ENCODE measurements at places on chromosomes 7 and 10.

DNA sequence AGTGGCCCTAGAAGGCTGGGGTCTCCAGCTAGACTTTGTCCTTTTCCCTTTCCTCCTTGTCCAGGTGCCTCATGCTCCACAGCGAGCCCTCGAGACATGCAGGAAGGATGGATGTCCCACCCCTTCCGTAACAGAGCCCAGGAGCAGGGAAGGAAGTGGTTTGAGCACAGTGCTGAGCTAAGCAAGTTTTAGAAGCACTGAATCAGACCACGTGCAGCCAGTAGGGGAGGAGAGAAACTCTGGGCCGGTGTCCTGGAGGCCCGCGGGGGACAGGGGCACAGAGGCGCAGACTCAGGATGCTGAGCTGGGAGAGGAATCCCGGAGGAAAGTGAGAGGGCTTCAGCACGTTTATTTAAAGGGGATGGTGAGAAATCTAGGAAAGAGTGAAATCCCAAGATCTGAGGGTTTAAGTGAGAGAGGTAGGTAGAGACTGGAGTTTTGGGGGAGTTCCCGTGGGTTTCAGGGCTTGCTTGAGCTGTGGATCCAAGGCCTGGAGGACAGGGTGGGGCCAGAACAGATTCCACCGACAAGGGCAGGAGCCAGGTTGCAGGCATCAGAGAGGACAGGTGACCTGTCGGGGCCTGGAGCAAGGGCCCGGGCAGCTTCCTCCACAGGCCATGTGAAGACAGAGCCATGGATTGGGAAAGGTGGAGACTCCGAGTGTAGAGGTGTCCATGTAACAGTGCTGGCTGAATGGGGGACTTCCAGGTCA lies 4.4 kb upstream of the IRF5 start:
- DNase-seq: no peak

DNA sequence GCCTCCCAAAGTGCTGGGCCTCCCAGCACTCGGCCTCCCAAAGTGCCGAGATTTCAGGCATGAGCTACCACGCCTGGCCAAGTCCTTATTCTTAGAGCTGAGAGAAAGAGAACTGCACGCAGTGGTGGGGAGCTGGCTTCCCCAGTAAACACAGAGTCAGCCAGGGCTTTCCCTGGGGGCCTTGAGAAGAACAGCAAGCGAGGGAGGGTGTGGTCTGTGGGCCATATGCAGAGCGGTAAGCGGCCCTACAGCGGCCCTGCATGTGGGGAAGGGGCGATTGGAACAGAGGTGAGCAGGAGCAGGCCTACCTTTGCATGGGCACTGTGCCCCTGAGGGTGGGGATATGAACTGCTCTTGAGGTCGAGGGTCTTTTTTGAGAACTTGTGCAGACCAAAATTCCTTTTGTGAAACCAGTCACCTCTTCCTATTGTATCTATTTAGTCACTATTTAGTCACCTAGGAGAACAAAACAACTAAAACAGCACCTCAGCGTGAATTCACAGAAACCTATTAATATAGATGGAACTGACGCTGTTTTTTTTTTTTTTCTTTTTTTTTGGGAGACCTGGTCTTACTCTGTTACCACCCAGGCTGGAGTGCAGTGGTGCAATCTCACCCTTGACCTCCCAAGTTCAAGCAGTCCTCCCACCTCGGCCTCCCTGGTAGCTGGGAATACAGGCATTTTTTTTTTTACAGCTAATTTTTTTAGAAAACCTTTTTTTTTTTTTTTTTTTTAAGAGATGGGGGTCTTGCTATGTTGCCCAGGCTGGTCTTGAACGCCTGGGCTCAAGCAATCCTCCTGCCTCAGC lies 36.9 kb upstream of the SH2D4B start:
- DNase-seq: no peak

DNA sequence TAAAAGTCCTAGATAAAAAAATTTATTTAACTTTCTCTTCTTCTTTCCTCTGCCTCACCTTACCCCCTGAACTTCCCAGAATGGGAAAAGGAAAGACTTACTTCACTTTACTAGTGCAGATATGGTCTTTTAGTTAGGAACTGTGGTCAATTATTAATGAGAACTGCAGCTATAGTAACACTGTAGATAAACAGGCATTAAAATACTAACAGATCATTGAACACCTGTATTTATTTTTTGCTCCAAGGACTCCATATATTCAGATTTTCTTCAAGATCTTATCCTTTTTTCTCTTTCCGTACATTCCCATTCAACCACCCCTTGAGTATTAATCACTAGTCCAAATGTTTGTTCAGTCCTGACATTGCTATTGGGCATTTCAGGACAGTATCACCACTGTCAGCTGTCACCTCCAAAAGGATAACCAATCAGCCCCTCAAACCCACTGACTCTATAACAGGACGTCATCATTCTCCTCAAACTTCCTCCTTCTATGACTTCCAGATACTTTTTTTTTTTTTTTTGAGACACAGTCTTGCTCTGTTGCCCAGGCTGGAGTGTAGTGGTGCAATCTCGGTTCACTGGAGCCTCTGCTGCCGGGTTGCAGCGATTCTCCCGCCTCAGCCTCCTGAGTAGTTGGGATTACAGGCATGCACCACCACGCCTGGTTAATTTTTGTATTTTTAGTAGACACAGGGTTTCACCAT lies 4.2 kb downstream of the CPVL start:
- no peak for DNase-seq

DNA sequence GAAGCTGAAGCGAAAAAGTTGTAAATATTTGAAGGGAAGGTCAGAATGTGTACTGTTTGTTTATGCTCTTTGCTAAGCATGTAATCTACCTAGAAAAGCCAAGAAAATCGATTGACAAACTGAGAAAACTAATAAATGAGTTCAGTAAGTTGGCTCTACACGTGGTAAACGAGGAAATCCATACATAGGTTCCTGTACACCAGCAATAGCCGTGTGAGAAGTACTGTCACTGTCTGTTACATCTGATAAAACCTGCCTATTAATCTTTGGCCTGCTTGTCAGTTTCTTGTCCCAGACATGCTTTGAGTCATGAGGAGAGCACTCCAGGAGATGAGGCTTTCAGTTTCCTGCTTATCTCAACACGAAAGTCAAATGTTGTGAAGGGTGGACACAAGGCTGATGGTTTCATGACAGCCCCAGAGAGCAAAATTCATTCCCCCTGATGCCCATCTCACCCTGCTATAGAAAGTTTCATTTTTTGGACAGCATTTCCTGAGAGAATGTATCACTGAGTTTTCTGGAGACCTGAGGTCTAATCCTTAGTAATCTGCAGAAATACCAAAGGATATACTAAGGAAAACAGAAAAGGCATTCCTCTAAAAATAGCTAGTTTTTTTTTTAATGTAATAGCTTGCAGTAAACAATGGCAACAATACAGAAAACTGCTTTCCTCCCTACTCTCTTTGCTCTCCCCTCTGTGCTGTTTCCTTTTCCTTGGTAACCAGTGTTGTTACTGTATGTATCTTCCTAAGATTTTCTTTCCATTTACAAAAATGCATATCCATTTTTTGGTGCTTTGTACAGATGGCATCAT lies 18.8 kb downstream of the BMPR1A start:
- no peak for DNase-seq

GRCh38 chr10:73650537-73651331 lies 5.1 kb downstream of the SYNPO2L start:
- DNase-seq: no peak

- no peak for DNase-seq
Measured at GRCh38 chr10:114970515-114970914, 32.5 kb downstream of the TRUB1 start.

DNA sequence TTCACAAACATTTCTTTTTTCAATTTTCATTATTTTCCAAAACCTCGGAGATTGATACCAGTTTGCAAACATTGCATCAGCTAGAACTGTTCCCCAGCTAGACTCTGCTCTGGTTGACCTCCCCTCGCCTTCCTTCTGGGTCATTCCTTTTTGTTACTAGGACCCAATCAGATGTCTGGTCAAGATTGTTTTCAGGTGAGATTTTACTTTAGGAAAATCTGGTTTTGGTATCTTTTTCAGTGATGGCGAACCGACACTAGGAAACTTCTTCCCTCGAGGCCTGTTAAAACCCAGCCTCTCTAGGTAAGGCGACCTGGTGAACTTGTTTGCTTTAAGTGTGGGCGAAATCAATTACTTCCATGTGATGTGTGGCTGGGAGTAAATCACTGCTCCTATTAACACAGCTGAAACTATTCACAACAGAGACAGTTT lies 8.4 kb downstream of the PROSER2 start:
- DNase-seq: no peak

- no peak for DNase-seq
Measured at GRCh38 chr10:3622427-3622826, 162.6 kb downstream of the KLF6 start.

DNA sequence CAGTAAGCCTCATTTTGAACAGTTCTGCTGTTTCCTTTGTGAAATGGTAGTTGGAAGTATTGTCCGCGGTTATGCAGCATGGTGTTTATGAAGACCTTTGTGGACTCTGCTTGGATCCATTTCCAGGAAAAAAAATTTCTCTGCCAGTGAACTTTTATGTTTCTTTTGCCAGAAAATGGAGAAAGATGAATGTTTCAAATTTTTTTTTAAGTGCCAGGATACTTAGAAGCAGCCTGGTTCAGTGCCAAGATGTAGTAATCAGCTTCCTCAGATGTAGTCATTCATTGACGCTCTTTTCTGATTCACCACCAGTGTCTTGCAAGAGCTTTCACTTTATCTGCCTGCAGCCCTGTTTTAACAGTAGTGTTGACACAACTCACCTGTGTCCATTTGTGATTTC lies 258.2 kb downstream of the SDK1 start:
- DNase-seq: no peak

GRCh38 chr10:17607603-17608332 lies 9.4 kb downstream of the HACD1 start:
- DNase-seq: peak; percentile 83
